DMS 273 treated with DMSO at 0.1 percent for 48 hours (cell line): ENCODE measurements at places on chromosomes 1 and 21.

DNA sequence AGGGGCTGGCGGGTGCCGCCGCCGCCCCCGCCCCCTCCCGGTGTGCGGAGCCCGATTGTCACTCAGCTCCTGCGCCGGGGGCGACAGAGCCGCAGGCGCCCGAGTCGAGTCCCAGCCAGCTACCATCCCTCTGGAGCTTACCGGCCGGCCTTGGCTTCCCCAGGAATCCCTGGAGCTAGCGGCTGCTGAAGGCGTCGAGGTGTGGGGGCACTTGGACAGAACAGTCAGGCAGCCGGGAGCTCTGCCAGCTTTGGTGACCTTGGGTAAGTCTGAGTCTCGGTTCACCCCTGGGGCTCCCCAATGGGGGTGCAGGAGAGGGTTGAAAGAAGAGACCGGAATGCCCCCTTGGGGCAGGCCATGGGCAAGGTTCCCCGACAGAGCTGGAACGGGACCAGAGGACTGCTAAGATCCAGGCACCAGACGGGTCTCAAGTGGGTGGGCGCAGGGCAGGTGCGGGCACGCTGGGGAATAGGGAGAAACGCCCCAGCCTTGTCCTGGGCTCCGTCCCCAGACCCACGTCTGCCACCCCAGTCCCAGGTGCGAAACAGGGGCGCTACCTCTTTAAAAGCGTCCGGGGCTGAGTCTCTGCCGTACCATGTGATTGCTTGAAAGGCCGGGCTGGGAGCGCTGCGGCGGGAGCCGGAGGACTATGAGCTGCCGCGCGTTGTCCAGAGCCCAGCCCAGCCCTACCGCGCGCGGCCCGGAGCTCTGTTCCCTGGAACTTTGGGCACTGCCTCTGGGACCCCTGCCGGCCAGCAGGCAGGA, at the start of gene ADORA1:
TSS of gene ADORA1 (plus strand) at position 61 of the 765 bp plus-strand sequence. CDS start 1,116 bp downstream, outside the sequence.
- peak; percentile 16 for DNase-seq

- no peak for DNase-seq
Measured at GRCh38 chr1:48205522-48205921, 17.0 kb upstream of the SLC5A9 start.

- DNase-seq: no peak
Measured at GRCh38 chr1:1092894-1093609, 18.9 kb upstream of the RNF223 start.

- no peak for DNase-seq
Measured at GRCh38 chr1:228457017-228457395, 30.2 kb upstream of the RNF187 start.

DNA sequence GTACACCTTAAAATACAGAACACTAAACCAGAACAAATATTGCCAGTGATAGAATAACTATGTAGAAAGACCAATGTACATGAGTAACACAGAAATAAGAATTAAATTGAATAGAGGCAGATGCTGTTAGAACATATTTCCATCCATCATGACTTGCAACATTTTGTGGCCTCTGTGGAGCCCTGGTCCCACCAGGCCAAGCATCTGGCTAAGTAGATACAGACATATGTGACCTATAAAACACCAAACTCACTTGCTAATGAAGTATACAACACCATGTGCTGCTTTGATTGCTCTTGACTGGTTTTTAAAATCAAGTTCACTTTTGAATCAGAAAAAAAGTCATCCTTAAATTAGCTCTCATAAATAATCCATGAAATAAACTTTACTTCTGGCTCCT, 20.5 kb downstream of the SLC19A2 start:
- DNase-seq: no peak

GRCh38 chr1:28259934-28260802, 850 bp downstream of the SESN2 start:
- no peak for DNase-seq

DNA sequence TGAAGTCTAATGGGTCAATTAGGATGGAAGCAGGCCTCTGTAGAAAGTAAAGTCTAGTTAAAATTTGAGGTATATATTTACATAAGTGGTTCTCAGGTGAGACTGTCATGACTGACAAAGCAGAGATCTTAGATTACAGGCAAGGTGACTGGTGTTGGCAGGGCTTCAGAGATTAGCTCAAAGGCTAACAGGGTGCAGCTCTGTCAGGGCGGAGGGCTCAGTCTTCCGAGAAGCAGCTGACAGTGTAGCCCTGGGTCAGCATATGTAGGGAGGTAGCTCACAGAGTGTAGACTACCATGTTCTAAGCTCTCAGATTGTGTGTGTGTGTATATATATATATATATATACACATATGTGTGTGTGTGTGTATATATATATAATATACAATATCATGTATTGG, 54.7 kb downstream of the RBM11 start:
- DNase-seq: no peak

DNA sequence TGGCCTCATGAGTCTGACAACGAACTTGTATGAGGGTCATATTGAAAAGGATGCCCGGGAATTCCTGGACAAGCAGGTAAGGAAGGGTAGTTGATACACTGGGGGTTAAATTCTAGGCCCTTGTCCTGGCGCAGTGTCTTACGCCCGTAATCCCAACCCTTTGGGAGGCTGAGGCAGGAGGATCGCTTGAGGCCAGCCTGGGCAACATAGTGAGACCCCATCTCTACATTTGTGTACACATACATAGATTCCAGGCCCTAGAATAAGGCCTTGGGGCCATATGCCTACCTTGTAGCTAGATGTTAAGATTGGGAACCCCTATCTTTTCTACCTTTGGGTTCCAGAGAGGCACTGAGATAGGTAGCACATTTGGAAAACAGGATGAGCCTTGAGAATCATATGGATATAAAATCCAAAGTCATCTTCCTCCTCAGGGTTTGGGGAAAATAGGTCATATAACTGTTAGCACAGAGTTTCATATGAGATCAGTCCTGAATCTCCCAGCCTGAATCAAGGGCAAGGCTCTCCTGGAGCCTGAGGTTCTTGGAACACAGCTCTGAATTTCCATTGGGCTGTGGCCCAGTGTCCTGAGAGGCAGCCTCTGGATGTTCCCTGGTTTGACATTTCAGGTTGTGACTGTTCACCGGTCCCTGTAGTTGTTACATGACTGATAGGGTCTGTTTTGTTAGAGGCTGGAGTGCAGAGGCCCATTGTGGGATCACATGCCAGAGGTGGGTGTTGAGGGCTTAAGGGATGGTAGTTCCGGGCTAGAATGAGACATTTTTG, 104.4 kb downstream of the PIK3R3 start:
- DNase-seq: no peak

GRCh38 chr1:234381699-234382555, 8.7 kb downstream of the COA6 start:
- DNase-seq: no peak

- no peak for DNase-seq
Measured at GRCh38 chr1:240090957-240091600, 604 bp upstream of the FMN2 start.

- DNase-seq: no peak
Measured at GRCh38 chr1:234769284-234769985, 159.5 kb upstream of the IRF2BP2 start.

DNA sequence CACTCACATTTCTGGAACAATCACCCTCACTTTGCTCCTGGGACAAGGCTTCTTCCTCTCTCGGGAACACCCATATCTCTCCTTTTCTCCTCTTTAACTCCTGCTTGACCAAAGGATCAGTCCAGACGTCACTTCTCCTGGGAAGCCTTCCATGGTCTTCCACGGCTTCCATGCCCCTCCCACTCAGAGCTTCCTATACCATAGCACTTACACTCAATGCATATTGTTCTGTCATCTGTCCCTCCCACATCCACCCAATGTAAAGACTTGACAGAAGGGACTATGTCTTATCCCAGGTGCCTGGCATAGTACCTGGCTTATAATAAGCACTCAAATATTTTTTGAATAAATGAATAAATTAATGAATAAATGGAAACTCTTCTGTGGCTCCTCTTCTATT, 28.2 kb downstream of the CD34 start:
- no peak for DNase-seq

DNA sequence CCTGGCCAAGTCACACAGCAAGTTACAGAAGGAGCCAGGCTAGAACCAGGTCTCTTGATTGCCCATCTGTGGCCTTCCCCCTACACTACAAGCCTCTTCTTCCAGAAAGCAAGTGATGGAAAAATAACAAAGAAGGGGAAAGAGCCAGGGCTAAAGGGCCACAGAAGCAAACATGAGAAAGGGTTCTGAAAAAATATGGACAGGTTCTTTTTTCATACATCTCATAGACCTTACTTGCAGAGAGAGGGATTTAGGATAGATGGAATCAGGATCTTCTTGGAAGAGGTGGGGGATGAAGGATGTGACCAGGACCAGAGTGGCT, 3.2 kb downstream of the RHBG start:
- no peak for DNase-seq

DNA sequence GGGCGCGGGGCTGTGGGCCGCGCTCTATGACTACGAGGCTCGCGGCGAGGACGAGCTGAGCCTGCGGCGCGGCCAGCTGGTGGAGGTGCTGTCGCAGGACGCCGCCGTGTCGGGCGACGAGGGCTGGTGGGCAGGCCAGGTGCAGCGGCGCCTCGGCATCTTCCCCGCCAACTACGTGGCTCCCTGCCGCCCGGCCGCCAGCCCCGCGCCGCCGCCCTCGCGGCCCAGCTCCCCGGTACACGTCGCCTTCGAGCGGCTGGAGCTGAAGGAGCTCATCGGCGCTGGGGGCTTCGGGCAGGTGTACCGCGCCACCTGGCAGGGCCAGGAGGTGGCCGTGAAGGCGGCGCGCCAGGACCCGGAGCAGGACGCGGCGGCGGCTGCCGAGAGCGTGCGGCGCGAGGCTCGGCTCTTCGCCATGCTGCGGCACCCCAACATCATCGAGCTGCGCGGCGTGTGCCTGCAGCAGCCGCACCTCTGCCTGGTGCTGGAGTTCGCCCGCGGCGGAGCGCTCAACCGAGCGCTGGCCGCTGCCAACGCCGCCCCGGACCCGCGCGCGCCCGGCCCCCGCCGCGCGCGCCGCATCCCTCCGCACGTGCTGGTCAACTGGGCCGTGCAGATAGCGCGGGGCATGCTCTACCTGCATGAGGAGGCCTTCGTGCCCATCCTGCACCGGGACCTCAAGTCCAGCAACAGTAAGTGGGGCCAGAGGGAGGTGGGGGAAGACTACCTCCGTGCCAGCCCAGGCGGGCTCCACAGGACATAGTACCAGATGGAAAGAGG, 808 bp downstream of the MAP3K21 start:
- DNase-seq: no peak

DNA sequence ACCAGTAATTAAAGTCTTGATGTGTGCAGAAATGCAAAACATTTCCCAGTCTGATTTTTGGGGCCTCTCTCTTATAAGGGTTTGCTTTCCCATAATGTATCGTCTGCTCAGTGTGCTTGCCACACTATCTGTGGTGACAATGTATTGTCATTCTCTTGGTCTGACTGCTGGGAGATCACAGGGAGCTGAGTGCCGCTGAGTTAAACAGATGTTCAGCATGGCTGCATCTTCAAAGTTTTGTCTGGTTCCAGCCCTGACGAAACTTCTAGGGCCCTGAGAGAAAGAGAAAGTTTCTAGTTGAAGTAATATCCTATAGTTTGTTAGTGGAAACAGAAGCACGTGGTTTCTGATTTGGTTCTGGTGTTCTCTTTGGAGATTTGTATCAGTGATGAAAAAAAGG, 42.6 kb downstream of the DNM3 start:
- DNase-seq: no peak

DNA sequence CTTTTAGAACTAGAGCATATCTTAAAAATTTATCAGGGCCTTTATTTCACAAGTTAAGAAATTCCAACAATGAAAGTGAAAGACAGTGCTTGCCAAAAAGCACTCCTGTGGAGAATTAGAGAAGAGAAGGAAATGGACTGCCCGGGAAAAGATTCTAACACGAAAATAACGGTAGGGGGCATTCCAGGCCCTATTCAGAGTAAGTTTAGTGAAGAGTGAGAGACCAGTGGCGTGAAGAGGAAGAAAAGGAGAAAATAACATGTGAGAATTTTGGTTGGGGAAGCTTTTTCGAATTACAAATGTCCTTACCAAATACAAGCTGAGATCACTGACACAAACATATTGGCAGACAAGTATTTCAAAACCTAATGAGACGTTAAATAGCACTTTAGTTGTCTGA, 38.4 kb upstream of the RBM34 start:
- DNase-seq: no peak

DNA sequence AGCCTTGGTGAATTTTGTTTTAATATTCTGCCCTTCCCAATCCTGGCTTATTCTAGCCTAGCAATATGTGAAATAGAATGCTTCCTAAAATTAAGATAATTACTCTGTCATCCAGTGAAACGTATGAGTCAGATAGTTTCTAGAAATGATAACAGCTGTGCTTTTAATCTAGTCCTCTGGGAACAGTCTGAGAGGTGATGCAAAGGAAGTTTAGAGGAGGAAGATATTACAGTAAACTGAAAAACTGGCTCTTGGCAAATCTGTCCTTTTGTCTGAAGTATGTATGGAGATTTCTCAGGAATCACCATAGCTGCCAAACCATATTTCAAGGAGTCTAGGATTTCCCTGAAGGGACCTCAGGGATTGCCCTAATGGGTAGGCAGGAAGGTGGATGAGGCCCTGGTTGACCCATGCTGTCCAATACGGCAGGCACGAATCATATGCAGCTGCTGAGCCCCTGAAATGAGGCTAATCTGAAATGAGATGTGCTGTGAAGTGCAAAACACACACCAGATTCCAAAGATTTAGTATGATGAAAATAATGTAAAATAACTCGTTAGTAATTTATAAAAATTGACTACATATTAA, 70.8 kb upstream of the LBR start:
- DNase-seq: no peak

GRCh38 chr1:212959266-212960220, 9.2 kb downstream of the VASH2 start:
- no peak for DNase-seq
